ENCODE measurements at places on chromosomes 5 and 9.

GRCh38 chr9:89453452-89453851 is 44.5 kb downstream of the SEMA4D start:
- no peak for DNase-seq

DNA sequence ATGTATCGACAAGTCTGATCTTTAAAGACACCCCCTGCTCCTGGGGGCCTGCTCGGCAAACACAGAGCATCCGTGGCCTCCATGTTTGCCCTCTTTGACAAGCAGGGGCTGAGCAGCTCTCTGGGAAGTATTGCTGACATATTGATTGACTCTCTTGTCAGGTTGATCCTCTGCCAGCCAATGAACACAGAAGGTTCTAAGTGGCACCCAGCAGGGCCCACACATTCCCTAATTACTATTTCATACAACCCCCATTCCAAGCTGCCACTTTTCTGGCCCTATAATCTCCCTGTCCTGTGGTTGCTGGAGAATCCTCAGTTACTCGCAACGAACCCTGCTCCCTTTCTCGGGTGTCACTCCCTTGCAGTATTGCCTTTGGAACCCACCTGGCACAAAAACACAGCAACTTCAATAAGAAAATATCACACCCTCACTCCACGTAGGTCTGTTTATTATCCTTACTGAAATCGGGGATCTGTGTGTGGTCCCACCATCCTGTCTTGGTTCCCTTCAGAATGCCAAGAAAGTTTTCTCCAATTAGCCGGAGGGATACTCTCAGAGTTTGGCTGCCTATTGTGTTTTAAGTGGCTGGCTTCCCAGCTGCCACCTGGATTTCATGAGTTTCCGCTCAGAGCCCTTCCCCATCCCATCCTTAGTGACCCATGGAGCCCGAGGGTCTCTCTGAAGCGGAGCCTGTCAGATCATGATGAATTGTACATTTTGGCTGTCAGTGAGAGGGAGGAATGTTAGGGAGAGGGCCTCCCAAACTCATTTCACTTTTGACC is 249.0 kb upstream of the WWC1 start:
- no peak for DNase-seq

GRCh38 chr9:4138180-4138579 is 161.7 kb downstream of the GLIS3 start:
- no peak for DNase-seq

GRCh38 chr9:33932078-33932807 is 115.3 kb downstream of the UBE2R2 start:
- DNase-seq = no peak

GRCh38 chr9:79023134-79023580 is 548.6 kb upstream of the TLE4 start:
- no peak for DNase-seq

DNA sequence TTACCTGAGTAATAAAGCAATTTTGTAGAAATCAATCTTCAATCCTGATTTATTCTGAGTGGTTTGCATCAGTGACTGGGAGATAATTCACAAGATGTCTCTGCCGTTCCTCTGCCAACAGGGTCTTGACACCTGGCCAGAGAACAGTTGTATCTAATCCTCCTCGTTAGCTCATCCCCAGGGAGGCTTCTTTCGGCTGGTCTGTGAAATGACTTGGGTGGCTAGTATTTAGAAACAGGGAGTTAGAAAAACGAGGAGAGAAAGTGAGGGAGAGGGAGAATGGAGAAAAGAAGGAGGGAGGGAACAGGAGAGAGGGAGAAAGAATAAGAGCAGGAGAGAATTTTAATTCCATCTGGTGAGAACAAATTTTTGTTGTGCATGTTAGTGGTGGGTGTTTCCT is 600.2 kb upstream of the TLE4 start:
- DNase-seq = no peak

- DNase-seq = no peak
Measured at GRCh38 chr5:109053995-109054417, 306.3 kb downstream of the FER start.

GRCh38 chr9:80077059-80077458 is 505.3 kb downstream of the TLE4 start:
- DNase-seq = no peak

DNA sequence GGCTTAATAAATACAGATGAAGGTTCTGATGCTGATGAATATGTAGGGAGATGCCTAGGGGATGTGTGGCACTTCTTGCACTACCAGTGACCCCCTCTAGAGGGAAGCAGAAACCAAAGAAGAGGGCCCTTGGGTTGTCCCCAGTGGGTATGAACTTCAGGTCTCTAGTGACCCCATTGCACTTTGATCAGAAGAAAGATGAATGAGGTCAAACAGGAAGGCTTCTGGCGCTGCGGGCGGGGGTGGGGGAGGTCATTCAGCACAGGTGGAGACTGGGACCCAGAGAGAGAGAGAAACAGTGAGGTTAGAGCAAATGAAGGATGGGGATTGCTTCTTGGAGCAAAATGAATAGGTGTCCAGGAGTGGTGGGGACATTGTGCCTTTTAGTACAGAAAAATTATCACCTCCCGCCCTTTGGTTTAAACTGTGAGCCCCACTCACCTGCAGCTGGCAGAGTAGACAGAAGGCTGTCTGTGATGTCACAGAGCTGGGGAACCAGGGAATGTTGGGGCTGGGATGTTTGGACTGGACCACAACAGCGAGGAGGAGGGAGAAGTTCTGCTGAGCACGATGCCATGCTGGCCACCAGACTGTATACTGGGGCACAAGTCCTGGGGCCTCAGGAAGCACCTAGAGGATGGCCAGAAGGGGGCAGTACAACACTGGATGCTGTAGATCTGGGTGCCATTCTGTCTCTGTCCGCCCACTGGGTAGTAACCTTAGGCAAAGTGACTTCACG is at the start of gene TEX48:
TSS of gene TEX48 (minus strand) at position 599 of the 739 bp plus-strand sequence. CDS start 10,469 bp downstream, outside the sequence.
- peak; percentile 46 for DNase-seq

- DNase-seq = no peak
Measured at GRCh38 chr9:117744369-117744768, 40.2 kb downstream of the TLR4 start.

DNA sequence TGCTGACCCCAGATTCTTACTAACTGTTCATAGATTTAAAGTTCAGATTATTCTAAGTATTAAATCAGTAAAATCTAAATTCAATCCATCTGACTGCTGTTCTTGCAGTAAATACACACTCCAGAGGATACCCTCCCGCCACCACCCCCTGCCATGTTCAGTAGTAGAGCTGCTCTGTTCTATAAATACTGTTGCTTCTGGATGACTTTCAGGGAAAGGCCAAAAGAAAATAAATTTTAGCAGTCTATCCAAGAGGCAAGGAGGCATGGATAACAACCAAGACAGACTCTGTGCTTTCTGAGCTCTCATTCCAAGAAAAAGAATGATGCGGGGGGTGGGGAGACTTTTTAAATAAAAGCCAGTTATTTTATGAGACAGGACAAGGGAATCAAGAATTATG is 115.1 kb downstream of the ADAMTS6 start:
- DNase-seq = no peak

- no peak for DNase-seq
Measured at GRCh38 chr9:20559231-20559890, 62.9 kb downstream of the MLLT3 start.

DNA sequence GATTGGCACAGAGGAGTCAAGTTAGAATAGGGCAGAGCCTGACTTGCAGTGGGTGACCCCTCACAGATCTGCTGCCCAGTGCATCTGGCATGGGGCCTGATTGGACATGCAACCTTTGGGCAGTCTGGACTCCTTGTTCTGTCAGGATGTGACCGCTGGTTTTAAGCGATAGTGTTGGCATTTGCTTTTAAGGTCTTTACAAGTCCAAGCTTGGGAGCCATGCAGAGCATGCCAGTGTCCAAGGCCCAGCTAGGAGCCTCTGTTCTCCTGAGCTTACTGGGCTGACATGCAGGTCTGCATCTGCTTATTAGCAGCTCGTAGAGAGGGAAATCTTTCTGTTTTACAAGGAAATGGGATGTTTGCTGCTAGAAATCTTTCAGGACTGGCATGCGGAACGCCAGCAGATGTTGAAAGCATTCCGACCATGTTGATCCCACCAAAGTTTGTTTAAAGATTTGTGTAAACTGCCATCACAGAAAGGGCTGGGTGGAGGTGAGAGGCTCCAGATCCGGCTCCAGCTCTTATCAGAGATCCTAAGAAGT is 27.5 kb downstream of the GADD45G start:
- no peak for DNase-seq

GRCh38 chr9:127873886-127874285 is 3.6 kb downstream of the AK1 start:
- DNase-seq = no peak

DNA sequence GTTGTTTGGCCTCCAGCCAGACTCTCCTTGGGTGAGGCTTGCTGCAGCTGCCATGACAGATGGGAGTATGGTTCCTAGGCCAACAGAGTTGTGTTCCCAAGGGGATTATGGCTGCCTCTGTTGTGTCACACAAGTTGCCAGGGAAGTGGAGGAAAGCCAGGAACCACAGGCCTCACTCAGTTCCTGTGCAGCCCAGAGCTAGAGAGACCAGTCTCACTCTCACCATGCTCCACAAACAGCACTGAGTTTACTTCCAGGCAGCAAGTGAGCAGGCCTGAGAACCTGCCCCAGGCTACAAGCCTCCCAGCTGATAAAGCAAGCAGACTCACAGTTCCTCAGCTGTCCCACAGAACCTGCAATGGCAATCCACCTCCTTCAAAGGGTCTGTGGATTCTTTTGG is 273.6 kb upstream of the TAS2R1 start:
- DNase-seq = no peak

- no peak for DNase-seq
Measured at GRCh38 chr9:28923351-28923750, 1350.1 kb upstream of the C9orf72 start.

DNA sequence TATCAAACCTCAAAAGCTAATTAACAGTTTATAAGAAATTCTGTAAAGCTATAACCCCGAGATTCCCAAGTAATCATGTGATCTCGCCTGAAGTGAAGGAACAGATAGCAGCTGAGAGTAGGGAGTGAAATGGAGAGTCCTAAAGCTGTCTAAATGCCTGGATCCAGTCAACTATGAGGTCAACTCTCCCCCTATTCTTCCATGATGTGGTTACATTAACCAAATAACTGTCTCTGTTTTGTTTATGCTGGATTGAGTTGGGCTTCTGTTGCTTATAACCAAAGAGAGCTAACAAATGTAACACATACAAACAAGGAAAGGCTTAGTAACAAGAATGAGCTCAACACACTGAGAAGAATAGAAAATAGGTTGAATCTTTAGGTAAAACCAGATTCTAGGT is 41.6 kb downstream of the GKAP1 start:
- DNase-seq = no peak

DNA sequence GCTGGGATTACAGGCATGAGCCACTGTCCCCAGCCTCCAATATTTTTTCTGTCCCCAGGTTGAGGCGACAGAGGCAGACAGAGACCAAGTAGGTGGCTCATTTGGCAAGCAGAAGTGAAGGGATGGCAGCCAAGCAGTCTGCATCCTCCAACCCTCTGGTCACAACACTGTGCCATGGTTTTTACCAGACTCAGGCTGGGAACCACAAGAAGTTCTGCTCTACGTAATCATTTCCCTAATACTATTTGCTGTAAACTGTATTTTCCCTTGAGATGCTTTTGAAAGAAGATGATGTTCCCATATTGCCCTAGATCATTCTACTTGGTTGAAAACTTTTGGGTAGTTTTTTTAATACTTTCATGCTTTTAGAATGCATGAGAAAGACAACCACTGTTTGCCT is 40.5 kb downstream of the PTTG1 start:
- no peak for DNase-seq

GRCh38 chr9:91043811-91044175 is 242.2 kb downstream of the SYK start:
- no peak for DNase-seq

DNA sequence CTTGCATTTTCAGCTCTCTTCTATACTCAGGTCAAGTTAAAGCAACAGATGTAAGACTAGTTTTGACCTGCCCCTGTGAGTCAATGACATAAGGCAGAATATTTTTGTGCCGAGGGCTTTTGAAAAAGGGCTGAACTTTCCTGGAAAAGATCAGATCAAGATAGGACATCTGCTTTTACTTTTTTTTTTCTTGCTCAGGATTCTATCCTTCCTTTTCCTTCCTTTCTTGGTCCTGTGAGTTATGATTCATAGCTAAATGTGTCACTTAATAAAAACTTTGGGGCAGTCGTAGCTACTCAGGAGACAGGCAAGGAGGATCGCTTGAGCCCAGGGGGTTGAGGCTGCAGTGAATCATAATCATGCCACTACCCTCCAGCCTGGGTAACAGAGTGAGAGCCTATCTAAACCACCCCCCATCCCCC is 84.3 kb upstream of the BRINP1 start:
- DNase-seq = no peak

- no peak for DNase-seq
Measured at GRCh38 chr5:135047347-135047695, 13.3 kb upstream of the PITX1 start.

GRCh38 chr9:90095682-90096081 is 490.9 kb downstream of the GADD45G start:
- DNase-seq = no peak

All from stimulated activated CD8-positive, alpha-beta memory T cell treated with anti-CD3 and anti-CD28 coated beads, Interleukin-4, amount 100 ng/mL, for 1 hour (primary cell).